ENCODE measurements at places on chromosomes 2 and 18.

- no peak for DNase-seq
These were observed 7.1 kb upstream of the TGOLN2 start for GRCh38 chr2:85334928-85335327.

DNA sequence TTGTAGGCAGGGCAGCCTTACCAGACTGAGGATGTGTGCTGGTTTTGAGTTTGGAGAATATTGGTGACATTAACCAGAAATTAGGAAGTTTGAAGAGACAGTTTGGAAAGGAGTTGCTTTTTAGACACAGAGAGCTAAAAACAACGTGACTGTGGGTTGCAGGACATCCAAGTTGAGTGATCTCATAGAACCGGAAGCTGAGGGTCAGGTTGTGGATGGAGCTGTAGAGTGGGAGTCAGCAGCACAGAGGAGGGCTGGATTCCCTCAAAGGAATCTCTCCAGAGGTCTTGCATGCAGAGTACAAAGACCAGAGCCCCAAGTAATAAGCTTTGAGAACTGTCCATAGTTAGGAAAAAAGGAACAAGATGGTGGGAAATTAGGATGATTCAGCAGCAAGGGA lies 9.3 kb downstream of the MAPRE3 start:
- no peak for DNase-seq

- DNase-seq, result no peak
These were observed 1635.9 kb upstream of the LRRTM1 start for GRCh38 chr2:81940266-81940955.

DNA sequence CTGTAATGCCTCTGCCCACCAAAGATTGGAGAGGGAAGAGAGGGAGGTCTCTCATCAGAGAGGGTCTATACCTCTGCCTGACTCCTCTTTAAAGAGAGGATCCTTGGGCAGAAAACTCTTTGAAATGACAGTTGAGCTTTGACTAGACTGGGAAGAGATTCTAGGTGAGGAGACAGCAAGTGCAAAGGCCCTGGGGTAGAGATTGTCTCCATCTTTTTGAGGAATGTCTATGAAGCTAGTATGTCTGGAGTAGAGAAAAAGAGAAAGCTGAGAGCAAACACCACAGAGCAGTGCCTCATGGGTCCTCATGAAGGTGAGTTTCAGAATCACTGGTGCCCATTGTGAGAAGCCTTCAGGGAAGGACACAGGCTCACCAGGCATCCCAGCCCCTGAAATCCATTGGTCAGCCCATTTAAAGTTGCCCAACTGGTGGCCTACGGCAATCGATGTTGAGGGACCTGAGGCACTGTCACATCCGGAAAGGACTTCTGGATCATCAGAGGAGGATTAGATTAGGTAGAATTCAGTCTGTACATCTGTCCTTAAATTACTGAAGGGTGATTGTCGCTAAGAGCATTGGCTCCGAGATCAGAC lies 31.5 kb downstream of the LBH start:
- DNase-seq, result no peak

- DNase-seq, result no peak
These were observed 45.3 kb downstream of the SCTR start for GRCh38 chr2:119478978-119479295.

GRCh38 chr2:129296806-129297205 lies 682.7 kb upstream of the RAB6C start:
- DNase-seq, result no peak

DNA sequence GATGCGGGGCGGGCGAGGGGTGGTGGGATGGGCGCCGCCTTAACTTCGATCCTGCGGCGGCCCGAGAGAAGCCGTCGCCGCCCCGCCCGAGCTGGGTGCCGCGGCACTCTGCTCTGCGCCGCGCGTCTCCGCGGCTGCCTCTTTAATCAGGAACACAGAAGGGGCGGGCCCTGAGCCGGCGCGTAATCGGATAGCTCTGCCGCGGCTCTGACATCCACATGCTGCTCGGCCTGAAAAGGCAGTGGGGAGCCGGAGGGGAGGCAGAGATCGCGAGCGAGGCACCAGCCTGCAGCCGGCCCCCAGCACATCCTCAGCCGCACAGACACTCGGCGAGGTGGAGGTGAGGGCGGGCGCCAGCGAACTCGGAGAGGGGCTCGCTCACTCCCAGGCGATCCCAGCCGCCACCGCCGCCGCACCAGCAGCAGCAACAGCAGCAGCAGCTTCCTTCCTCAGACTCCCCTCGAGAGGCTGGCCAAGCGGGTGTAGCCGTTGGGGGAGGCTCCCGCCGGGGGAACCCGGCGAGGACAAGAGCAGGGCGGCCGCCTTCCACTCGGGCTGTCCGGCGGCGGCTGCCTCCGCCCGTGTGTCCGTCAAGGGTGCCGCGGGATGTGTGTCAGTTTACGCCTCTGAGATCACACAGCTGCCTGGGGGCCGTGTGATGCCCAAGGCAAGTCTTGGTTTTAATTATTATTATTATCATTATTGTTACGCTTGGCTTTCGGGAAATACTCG lies at the start of gene NRP2:
Gene NRP2 (plus strand): TSS at position 263 of the 732 bp plus-strand sequence. CDS start 790 bp downstream, outside the sequence.
- DNase-seq, result peak; percentile 14

- DNase-seq, result no peak
These were observed 146.9 kb upstream of the MAP3K20 start for GRCh38 chr2:172928756-172929155.

DNA sequence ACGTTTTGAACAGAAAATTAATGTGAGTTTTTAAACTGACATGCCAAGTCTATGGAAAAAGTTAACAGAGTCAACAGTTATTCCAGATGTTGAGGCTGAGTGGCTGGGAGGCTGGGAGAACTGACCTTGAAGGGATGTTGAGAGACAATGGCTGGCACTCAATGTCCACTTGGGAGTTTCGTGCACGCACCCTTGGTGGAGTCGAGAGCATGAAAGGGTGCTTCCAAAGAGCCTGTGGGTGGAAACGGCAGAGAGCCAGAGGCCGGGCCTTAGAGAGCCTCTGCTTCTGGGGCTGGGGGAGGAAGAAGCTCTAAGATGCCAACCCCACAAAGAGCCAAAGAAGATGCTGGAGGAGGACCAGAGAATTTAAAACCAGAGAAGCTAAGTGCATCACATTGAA lies 63.4 kb upstream of the L3MBTL4 start:
- DNase-seq, result no peak

- DNase-seq, result no peak
These were observed 31.2 kb upstream of the NPC1 start for GRCh38 chr18:23617412-23618014.

- no peak for DNase-seq
These were observed 91.1 kb downstream of the FMNL2 start for GRCh38 chr2:152425765-152426727.

- no peak for DNase-seq
These were observed 29.9 kb upstream of the PDE1A start for GRCh38 chr2:182456784-182457183.

DNA sequence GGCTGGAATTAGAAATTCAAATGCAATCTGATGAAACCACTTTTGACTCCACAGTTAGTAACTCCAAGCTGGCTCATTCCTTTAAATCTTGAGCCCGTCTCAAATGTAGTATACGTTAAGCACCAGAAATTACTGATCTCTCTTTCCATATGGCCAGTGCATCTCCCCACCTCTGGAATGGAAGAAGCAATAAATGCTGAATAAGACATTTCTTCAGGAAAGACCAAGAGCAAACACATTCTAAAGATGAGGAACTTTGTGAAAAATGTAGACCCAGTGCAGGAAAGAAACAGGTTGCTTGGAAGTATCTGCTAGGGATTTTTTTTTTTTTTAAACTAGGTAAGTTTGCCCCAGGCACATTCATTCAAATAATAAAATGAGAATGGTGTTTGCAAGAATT lies 143.1 kb upstream of the FBXO11 start:
- no peak for DNase-seq

- DNase-seq, result no peak
These were observed 59.0 kb upstream of the ZNF396 start for GRCh38 chr18:35436076-35436649.

DNA sequence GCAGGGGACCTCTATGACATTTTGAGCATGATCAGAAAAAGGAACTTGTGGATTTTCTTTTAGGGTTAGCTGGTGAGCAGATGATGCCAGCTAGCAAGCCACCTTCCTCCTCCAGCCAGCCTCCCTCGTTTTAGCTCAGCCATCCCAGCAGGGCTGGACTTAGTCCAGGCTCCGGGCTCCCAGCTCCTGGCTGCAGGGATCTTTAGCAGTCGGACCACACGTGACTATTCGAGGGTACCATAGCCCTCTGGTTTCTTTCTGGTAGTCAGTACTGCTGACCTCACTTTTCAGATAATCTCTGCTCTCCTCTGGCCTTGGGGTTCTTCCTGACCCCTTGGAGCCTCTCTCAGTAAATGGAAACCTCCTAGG lies 31.8 kb downstream of the NCK2 start:
- DNase-seq, result no peak

GRCh38 chr18:11050966-11051365 lies 98.4 kb downstream of the PIEZO2 start:
- DNase-seq, result no peak

DNA sequence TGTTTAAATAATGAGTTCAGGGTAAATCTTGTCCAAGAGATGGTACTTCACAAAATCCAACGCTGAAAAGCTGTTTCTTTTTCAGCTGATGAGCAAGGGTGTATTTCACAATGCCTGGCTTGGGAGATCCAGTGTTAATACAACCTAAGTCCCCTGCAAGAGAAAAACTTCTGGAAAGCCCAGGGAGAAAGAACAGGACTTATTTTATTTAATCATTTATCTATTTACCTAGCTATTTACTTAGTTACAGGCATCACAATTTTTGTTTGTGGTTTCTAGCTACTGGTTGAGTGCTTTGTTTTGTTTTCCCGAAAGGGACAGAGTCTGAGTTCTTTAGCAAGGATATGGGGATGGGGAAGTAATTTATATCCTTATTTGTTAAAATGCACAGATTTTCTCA lies 598.2 kb upstream of the SYT4 start:
- no peak for DNase-seq

DNA sequence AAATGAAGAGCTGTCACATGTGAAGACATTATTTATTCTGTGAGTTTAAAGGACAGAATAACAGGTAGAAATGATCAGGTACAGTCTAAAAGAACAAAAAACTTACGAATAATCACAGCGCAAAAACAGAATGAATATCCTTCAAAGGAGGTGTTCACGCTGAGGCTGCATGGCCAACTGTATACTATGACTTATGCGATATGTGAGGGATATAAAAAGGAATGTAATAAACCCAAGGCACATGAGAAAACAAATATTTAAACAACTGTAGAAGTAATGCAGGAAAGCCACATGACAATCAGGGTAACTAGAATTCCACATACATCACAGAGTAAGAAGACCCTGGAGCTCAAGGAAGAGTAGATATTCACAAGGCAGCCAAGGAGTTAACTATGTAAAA lies 81.3 kb downstream of the RTTN start:
- DNase-seq, result no peak

GRCh38 chr2:240597054-240597418 lies 10.5 kb downstream of the CAPN10 start:
- no peak for DNase-seq

- DNase-seq, result no peak
These were observed 716 bp downstream of the CALCRL start for GRCh38 chr2:187447336-187447735.

- no peak for DNase-seq
These were observed 144.2 kb upstream of the OTOS start for GRCh38 chr2:240284503-240285259.

DNA sequence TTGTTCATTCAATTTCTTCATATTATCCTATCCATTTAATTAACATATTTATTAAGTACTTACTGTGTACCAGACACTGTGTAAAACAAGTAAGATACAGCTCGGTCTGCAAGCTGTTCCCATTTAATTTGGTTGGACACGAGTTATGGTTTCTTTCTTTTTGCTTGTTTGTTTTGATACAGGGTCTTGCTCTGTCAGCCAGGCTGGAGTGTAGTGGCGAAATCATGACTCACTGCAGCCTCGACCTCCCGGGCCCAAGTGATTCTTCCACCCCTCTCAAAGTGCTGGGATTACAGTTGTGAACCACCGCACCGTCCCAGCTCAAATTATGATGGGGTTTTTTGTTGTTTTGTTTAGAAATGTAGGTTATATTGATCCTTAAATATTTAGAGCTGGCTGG lies 9.0 kb downstream of the CYBRD1 start:
- no peak for DNase-seq

DNA sequence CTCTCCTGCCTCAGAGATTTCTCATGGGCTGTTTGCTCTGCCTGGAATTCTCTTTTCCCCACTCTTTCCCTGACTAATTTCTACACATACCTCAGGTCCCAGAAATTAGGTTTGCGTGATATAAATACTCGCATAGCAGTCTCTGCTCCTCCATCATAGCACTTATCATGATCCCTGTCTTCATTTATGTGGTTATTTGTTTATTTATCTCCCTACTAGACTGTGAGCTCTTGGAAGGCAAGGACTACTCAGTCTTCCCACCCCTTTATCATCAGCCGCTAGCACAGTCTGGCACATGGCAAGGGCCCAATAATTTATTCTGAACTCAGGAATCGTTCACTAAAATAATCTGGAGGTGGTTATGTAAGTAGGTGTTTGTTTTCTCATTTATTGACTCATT lies 79.3 kb downstream of the ADCYAP1 start:
- DNase-seq, result no peak

- no peak for DNase-seq
These were observed 946.9 kb downstream of the CBLN2 start for GRCh38 chr18:71597219-71597618.

DNA sequence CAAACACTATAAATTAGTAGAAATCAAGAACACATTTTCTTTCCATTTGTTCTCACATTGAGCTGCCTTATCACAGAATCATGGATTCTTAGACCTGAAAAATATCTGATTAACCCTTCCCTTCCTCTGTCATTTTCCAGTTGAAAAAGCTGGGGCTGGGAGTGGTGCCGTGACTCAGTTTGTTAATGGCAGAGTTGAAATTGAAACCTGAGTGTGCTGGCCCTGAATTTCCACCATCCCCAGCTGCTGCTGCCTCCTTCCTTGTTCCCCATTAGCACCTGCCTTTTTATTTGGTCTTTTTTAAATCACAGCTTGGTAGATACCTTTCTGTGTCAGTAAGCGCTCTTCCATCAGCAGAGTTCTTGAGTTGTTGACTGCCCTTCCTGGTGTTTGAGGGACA lies 10.6 kb downstream of the FARP2 start:
- DNase-seq, result no peak

DNA sequence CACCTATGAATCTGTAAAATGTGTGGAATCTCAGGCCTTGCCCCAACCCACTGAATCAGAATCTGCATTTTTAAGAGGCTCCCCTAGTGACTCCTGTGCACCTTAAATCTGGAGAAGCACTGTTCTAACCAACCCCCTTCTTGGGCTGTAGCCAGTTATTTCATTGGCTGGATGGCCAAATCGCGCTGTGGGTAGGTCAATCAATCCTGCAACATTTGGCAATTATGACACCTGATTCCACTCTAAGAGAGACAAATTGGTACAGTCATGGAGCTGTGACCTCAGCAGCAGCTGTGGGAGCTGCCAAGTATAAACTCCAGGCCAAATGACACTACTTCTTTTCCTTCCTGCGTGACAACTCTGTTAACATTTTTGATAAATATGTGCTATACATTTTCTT lies 208.7 kb downstream of the CLIP4 start:
- no peak for DNase-seq

GRCh38 chr18:69845593-69846506 lies 101.8 kb downstream of the CD226 start:
- DNase-seq, result no peak

All from stimulated activated CD4-positive, alpha-beta T cell treated with anti-CD3 and anti-CD28 coated beads, TNF-alpha, amount 100 ng/mL, for 24 hours (primary cell).